ENCODE measurements at places on chromosomes 12 and 14.

DNA sequence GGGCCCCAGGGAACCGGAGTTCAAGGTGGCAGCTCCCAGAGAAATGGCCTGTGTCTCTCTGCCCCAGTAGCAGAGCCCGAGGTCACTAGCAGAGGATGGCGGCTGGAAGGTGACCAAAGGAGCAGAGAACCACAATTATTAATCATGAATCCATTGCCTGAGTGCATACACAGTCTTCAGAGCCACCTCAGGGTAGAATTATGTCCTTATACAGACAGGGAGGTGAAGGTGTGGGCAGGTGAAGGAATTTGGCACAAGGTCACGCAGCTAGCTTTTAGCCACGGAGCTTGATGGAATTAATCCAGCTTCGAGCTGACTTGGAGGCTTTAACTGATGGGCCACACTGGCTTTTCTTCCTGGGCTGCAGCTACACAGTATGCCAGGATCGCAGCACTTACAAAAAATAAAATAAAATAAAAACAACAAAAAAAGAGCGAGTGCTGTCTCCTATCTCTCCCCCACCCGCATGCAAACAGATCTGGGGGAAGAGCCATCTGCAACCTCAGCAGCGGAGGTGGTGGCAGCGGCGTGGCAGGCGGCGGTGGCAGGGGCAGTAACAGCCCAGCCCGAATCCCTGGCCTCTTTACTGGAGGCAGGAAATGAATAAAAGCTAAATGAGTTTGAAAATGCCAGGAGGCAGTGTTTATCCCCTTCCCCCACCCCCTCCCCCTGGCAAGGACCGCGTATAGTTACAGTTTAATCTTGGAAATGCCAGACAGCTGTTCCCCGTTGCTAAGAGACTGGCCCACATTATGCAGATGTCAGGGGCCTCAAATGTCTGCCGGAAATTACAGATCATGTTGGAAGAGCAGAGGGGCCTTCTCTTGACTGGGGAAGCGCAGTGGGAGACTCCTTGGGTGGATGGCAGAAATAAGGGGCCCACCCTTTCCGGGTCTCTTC is 93.5 kb downstream of the LRRC74A start:
- DNase-seq = no peak

DNA sequence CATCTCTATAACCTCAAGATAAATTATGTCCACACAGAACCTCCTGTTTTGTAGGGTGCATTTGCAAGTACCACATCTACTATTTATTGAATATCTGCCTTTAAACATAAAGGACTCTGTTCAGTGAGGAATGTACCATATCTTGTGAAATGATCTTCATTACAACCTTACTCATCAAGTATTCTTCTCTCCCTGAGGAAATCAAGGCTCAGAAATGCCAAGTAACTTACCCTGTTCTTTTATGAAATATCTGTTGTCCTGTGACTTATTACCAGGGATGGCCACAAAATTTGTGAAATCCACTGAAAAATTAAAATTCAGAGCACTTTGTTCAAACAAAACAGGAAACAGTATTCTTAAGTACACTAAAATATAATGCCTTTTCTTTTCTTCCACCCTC is 366.7 kb downstream of the GALC start:
- peak; percentile 21 for DNase-seq

GRCh38 chr14:91509878-91510170 is 286 bp downstream of the PPP4R3A start:
- no peak for DNase-seq

DNA sequence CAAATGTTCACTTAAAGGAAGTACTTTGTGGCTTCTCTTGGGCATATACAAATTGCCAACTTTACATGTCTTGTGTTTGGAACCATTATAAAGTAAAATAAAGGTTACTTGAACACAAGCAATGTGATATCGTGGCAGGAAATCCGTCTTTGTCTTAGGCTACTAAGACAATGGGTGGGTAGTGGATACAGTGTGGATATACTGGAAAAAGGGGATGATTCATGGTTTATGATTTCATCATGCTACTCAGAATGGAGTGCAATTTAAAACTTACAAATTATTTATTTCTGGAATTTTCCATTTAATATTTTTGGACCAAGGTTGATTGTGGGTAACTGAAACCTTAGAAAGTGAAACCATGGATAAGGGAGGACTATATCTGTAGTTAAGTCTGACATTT is 48.4 kb downstream of the MYRFL start:
- DNase-seq = no peak

DNA sequence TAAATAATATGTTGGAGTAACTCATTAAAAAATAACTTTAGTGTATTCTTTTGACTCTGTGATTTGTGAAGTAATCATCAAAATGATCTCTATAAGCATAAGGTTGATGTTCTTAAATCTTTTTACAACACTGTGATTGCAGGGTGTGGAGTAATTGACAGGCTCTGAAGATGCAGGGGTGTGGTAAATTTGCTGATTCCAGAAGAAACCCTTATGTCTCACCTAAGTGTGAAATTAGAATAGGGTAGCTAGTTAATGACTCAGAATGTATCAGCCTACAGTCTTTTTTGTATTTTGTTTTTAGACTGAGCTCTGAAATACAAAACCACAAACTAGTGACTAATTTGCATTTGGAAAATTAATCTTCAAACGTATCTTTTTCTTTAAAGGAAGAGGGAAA is 5.9 kb downstream of the PRPF39 start:
- peak; percentile 63 for DNase-seq
